ENCODE measurements at places on chromosomes 4 and X.

GRCh38 chr4:150510176-150510865 is 71.6 kb upstream of the MAB21L2 start:
- DNase-seq = no peak

- no peak for DNase-seq
Observed at GRCh38 chr4:29009908-29010307, 1710.3 kb upstream of the PCDH7 start.

DNA sequence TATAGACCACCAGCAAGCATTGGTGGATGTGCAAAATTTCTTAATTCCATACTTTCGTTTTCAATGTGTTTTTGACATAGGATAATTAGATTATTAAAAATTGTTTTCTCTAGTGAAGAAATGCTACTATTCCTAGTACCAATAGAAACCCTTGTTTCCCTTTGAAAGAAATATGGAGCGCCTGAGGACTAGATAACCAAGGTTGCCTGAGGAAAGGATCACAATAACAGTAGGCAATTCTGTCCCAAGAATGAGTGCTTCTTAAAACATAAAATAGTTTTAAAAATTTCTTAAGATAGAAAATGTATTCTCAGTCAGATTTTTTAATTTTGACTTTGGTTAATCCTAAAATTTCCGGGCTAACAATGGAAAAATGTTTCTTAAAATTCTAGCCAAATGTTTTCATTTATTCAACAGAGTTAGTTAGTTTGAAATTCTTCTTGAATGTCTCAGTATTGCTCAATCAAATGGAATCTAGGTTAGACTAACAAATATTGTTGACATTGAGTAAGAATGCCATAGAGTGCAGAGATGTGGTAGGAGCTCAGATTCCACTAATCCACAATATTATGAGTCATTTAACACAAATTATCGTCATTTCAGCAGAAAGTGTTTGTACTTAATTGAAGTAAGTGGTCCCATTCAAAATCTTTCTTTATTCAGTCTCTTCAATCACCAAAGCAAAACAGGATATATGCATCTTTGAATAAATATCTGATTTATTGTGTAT is 666.0 kb downstream of the GRID2 start:
- no peak for DNase-seq

GRCh38 chr4:9953089-9953488 is 68.2 kb downstream of the SLC2A9 start:
- DNase-seq = no peak

- DNase-seq = no peak
Observed at GRCh38 chr4:94678896-94679295, 78.9 kb upstream of the BMPR1B start.

- no peak for DNase-seq
Observed at GRCh38 chr4:155248002-155248896, 39.8 kb downstream of the NPY2R start.

DNA sequence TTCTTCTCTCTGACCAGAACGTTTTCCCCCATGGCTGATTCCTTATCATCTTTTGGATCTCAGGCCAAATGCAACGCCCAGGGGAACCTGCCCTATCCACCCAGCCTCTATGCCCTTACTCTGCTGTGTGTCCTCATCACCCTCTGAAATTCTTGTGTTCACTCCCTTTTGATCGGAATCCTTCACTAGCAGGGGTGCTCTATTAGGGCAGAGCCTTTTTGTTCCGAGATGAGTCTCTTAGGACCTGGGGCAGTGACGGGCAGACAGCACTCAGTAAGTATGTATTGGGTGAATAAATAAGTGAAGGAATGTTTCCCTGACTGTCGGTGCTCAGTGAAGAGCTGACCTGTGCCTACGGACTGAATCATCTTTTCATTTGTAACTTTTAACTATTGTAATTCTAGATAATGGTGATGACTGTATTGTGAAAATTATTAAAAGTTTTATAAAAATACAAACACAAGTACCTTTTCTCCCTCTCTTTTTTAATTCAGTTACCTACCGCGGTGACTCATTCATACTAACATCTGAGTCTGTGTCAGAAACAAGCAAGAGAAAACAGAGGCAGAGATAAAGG is 4.8 kb upstream of the TENM3 start:
- DNase-seq = no peak

DNA sequence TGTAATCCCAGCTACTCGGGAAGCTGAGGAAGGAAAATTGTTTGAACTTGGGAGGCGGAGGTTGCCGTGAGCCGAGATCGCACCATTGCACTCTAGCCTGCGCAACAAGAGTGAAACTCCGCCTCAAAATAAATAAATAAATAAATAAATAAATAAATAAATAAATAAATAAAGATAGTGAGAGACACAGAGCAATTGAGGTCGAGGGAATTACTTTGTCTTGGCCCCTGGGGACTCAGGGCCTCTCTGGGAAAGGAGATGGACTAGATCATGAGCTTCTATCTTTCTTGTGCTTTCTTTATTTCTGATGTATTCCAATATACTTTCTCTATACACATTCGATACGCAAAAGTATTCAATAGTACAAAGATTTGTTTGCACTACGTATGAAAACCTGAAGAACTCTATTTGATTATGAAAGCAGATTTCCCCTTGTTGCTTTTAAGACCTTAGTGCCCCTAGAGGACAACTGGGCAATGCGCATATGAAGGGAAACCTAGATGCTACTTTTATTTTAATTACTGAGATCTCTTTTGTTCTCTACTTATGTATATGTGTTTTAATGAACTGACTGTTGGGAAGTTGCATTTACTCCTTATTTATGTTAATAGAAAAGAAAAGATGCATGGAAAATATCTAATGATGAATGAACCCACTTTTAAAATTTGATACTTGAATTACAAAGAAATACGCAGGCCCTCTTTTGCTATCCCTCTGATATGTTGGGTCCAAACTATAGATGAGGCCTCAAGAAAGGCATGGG is 12.8 kb upstream of the ELOVL6 start:
- no peak for DNase-seq

GRCh38 chr4:87465739-87466366 is 43.5 kb downstream of the NUDT9 start:
- no peak for DNase-seq

- no peak for DNase-seq
Observed at GRCh38 chr4:139776235-139776634, 110.6 kb downstream of the MGST2 start.

DNA sequence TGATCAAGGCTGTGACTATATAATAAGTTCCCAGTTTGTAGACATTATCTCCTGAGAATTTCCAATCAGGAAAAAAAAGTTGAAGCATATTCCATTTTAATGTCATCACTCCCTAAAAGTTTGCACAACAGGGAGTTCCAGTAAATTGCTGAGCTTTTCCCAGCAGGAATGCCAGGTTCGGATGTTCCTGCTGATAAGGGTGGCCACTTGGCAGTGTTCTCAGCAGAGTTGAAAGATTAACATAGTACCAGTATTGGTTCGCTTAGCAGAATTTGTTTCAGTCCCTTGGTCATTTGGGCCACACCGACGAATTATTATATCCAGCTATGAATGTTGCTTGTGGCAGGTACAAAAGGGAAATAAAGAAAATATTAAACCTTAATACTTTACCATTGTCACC is 5.2 kb upstream of the CXCL2 start:
- DNase-seq = no peak

DNA sequence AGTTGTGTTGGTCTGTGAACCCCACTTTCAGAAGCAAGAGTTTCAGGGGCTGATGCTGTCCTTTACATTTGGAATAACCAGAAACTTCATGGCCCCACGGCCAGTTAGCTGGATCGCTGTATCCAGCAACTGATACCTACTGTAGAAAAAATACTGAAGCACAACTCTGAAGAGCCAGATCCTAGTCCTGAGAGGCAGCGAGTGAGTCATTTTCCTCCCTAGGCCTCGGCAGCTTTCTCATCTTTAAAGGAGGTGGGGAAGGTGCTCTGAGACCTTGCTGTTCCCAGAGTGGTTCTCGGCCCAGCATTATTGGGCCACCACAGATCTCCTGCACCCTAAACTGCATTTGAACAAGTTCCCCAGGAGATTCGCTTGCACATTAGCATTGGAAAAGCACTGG is 63.2 kb downstream of the NHS start:
- no peak for DNase-seq

DNA sequence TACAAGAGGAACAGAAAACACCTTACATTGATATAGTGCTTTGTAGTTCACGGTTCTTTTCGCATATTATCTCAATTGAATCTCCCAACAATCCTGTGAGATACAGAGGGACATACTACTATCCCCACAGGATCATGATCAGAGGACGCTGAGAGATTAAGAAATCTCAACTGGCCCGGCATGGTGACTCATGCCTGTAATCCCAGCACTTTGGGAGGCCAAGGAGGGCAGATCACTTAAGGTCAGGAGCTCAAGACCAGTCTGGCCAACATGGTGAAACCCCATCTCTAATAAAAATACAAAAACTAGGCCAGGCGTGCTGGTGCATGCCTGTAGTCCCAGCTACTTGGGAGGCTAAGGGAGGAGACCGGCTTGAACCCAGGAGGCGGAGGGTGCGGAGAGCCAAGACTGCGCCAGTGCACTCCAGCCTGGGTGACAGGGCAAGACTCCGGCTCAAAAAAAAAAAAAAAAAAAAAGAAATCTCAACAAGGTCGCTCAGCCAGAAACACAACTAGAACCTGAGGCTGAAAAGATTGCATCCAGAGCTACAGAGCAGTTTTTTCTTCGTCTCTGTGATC is 7.4 kb downstream of the APOO start:
- no peak for DNase-seq

GRCh38 chr4:168509786-168510185 is 12.9 kb downstream of the PALLD start:
- DNase-seq = no peak

- peak; percentile 59 for DNase-seq
Observed at GRCh38 chrX:153387345-153387744, 13.8 kb downstream of the PNMA6E start.

DNA sequence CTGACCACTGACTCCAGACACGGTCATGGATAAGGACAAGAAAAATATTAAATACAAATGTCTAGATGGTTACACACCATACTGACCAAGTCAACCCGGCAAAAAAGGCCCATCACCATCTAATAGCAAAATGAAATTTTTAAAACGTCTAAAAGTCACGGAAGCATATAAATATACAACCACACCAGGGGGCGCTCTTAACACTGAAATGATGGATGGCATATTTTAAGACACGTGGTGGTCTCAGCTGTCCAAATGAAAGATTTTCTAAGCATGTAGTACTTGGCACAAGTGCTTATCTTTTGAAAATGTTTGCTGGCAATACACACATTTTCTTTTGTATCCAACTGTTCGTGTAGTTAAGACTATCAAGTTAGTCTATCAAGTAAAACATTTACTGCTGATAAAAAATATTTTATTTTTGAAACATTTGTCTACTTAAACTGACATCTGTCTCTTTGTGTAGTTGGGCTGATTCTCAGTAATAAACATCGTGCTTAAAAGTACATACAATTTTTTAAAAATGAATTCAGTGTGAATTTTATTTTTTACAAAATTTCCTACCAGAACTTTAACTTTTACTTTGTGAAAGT is 64.6 kb downstream of the COX7B2 start:
- no peak for DNase-seq

GRCh38 chr4:154707877-154708276 is 35.9 kb upstream of the LRAT start:
- no peak for DNase-seq

DNA sequence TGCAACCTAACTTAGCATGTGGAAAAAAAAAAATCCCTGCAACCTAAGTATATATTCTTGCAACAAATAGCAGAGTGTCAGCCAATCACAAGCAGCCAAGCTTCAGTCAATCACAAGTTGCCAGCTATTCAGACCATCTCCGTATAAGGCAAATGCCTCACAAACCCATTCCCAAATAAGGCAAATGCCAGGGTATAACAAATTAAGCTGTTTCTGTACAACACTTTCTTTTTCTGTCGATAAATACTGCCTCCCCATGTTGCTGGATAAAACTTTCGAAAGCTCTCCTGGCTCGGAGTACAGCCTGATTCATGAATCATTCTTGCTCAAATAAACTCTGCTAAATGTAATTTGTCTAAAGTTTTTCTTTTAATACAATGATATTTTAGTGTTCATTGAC is 460.7 kb upstream of the SMIM31 start:
- DNase-seq = no peak

GRCh38 chr4:8761167-8761823 is 110.3 kb downstream of the HMX1 start:
- DNase-seq = peak; percentile 68

DNA sequence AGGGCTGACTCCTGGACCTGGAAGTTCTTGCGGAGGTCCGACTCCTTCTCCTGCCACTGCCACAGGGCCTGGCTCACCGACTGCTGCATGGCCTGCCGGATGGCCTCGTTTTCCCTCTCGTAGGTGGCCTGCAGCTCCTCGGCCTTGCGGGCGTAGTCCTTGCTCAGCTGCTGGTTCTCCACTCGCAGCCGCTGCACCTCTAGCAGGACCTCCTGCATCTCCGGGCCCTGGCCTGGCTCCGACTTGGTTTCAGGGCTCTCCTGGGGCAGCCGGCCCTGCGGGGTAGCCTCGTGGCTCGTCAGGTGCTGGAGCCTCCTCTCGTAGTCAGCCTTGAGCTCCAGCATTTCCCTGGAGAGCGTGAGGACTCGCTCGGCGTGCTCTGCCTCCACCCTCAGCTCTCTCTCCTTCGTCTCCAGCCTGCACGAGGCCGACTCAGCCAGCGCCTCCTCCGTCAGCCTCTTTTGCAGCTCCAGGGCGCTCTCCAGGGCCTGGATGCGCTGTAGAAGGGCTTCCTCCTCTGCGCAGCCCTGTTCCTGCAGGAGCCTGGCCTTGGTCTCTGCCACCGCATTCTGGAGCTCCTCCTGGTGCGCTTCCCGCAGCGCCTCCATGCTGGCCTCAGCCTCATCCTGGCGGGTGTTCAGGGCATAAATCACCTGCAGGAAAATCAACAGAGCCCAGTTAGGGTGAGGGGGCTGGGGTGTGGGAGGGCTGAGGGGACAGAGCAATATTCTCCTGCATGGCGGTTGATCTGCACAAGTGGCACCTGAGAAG is 72.2 kb downstream of the FAM184B start:
- DNase-seq = no peak

GRCh38 chrX:12814420-12814819 is 23.2 kb downstream of the PRPS2 start:
- no peak for DNase-seq

DNA sequence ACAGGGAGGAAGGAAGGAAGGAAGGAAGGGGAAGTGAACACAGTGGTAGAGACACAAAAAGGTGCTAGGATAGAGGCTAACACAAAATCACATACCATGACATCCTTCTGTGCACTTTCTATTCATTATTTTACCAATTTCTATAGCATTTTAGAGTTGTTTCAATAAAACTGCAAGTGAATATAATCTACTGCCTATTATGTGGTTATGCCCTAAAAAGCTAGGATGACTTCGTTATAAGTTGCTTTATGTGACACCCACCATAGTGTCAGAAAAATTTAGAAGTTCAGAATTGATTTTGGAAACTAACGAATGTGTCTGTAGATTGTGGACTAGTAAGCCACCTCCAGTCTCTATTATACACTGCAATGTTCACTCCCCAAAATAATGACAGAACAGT is 59.4 kb upstream of the EDNRA start:
- DNase-seq = no peak

- DNase-seq = no peak
Observed at GRCh38 chrX:119760026-119760877, 1.9 kb downstream of the SOWAHD start.

- DNase-seq = no peak
Observed at GRCh38 chr4:176011529-176011928, 54.1 kb upstream of the WDR17 start.

Data from coronary artery (tissue), 2 donors.